Diencephalon (tissue), 1 donor: ENCODE measurements at places on chromosomes 16 and 17. TPM values are rescaled to one million over a fixed set of nuclear protein-coding genes. Genes with fewer than 3 reads are reported as not detected.

Gene RPTOR
- total RNA-seq: 21.2 TPM

Gene LRRC37A
- 4.6 TPM for total RNA-seq

Gene NAGS
- total RNA-seq: 4.8 TPM

Gene CHD9NB
- total RNA-seq: 2.8 TPM

Gene FOXO3B
- total RNA-seq: 11.8 TPM

Gene ITGAL
- 1.2 TPM for total RNA-seq

Gene DPEP3
- total RNA-seq: 0.23 TPM

Gene OR3A3
- not detected for total RNA-seq

Gene AANAT
- total RNA-seq: not detected
